ENCODE measurements at places on chromosomes 12 and 14.

- no peak for DNase-seq
These were observed 7.1 kb upstream of the ITPK1 start for GRCh38 chr14:93122826-93123225.

GRCh38 chr14:54674046-54674741, 107.3 kb downstream of the SAMD4A start:
- no peak for DNase-seq

- DNase-seq: no peak
These were observed 37.8 kb downstream of the BCL2L14 start for GRCh38 chr12:12108441-12109058.

- DNase-seq: no peak
These were observed 4.7 kb upstream of the NCKAP5L start for GRCh38 chr12:49832836-49833421.

GRCh38 chr12:32566663-32567295, 112.3 kb upstream of the DNM1L start:
- no peak for DNase-seq

Data from activated T-cell treated with anti-CD3 and anti-CD28 coated beads, Interleukin-2, amount 50 U/mL, for 1 hour (primary cell).